HT1080 (cell line): ENCODE measurements at places on chromosomes 3 and 15. TPM values are rescaled to one million over a fixed set of nuclear protein-coding genes. Genes with fewer than 3 reads are reported as not detected.
A peak's percentile ranks its signal among the peaks of the same experiment; 100 is the strongest.

DNA sequence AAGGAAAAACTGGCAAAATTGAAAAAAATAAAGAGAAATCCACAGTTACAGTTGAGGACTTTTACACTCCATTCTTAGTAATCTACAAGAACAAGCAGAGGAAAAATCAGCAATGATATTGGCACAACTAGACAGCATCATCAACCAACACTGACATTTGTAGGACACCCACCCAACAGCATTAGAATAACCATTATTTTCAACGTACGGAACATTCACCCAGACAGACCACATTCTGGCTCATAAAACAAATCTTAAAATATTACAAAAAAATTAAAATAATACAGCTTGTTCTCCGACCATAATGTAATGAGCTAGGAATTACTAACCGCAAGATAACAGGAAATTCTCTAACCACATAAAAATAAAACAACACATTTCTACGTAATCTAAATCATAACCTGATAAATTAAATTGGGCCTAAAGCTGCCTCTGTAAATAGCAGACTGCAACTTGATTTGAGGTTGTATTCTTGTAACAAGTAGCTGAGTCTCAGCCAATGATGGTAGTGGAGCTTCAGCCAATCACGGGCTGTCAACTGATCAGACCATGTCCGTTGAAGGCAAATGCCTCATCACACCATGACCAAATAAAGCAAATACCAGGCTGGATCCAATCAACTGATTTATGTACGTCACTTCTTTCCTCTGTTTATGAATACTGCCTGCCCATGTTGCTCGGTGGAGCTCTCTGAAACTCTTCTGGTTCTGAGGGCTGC is 9.2 kb downstream of the PLSCR4 start:
- DNase-seq, result no peak

DNA sequence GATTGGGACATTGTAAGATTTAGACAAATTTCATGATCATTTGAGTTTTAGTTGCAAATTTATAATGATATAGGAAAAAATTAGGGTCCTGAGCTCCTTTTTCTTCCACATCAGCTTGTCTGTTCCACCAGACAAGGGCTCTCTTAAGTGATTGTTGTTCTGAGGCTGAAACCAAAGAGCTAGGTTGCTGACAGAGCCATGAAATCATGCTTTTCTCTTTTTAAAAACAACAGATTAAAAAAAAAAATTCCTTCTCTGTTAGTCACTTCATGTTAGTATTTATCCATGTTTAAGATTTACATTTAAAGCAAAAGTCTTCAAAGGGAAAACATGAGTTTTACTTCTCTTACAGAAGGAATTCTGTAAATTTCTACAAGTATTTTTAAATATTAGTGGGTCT is 56.8 kb downstream of the ATP2C1 start:
- DNase-seq, result peak; percentile 26

GRCh38 chr3:37149257-37149656 is 25.1 kb downstream of the LRRFIP2 start:
- no peak for DNase-seq

DNA sequence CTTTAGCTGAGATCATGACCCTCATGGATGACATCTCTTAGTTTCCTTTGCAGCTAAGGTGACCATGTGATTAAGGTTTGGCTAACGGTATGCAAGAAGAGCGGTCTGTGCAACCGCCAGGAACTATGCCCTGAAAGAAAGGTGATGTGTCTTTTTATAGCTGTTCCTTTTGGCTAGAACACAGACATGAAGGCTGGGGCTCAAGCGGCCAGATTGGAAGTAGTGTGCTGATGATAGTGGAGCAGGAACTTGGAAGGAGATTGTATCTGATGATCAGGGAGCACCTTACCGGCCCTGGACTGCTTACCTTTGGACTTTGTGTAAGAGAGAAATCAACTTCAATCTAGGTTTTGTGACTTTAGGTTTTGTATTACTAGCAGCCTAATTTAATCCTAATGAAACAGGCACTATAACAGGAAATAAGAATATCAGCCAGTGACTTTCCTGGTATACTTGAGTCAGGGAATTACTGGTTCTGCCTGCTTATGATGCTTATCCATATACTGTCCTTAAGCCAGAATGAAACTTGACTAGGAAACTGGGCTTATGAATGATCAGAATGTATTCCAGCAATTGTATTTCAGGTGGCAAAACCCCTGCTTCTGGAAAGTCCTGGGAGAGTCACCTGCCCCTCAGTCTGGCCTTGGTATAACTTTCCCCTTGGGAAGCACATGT is 164.3 kb upstream of the LRIG1 start:
- DNase-seq, result no peak

- no peak for DNase-seq
Measured at GRCh38 chr15:74788683-74789151, 6.8 kb downstream of the CSK start.

GRCh38 chr3:133937756-133938601 is 42.3 kb upstream of the RAB6B start:
- DNase-seq, result no peak

- peak; percentile 98 for DNase-seq
Measured at GRCh38 chr15:59299929-59300617, 72.6 kb downstream of the MYO1E start.

DNA sequence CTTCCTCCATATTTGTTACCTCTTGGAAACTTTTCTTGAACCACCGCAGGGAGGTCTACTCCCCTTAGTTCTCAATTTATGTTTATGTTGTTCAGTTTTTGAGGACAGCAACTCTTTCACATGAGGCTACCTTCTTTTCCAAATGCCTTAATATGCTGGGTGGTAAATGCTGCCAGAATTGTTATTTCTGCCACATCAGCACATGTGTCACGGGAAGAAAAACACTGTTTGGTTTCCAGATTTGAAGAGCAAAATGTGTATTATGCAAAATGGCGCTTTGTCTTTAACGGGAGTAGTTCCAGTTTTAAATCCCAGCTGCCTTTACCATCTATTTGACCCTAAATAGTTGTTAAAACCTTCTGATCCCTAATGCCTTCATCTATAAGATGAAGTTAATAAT is 606.2 kb upstream of the TBL1XR1 start:
- no peak for DNase-seq

- DNase-seq, result no peak
Measured at GRCh38 chr3:85090495-85090894, 131.7 kb downstream of the CADM2 start.

- no peak for DNase-seq
Measured at GRCh38 chr3:136916223-136916622, 41.6 kb upstream of the IL20RB start.

DNA sequence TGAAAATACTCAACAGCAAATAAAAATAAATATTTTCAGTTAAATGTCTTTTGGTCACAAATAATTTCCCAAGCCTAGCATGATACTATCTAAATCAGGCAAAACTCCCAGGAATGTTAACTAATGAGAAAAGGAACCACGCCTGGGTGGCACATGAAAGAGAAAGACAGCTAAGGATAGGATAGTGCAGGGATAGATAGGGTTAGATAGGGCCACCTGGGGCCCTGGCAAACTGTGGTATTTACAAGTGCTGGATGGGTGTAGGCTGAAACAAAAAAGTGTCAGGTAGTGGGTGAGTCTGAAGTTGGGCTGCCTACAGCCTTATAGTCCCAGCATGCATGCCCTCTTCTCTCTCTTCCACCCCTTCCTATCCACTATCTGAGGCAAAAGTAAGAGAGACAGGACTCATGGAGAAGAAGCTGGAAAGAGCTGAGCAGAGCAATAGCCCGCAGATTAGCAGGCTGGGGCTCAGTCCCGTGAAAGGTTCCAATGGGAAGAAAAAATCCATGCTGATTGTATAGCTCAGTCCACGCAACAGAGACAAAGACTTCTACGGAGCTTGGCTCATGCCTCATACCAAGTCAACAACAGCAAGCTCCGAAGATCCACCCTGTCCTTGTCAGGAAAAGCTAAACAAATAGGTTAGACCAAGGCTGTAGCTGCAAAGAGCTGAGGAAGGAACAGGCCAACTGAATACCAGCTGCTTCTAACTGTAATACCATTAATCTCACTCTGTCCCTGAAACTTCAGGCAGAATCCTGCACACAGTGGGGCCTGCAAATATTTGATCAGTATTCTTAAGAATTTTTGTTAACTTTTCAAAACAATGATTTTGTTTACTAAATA is 342.1 kb upstream of the ATP11B start:
- DNase-seq, result no peak

DNA sequence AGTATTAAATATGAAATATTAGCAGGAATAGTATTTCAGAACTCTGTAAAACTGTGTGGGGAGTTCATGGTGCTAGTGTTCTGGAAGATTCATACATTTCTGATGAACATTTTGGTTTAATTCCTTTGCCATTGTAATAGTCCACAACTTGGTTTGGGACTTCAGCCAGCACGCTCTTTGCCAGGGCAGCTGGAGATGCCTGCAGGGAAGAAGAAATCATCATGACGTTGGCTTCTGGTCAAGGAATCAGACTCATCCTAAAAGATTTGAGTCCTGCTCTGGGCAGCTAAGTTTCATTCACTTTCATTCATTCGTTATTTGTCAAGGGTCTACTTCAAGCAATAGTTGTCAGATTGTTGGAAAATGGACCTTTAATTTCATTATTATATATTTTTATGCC is 32.4 kb upstream of the MRPL3 start:
- DNase-seq, result peak; percentile 39

GRCh38 chr15:62071711-62072308 is 5.0 kb downstream of the C2CD4A start:
- DNase-seq, result no peak

DNA sequence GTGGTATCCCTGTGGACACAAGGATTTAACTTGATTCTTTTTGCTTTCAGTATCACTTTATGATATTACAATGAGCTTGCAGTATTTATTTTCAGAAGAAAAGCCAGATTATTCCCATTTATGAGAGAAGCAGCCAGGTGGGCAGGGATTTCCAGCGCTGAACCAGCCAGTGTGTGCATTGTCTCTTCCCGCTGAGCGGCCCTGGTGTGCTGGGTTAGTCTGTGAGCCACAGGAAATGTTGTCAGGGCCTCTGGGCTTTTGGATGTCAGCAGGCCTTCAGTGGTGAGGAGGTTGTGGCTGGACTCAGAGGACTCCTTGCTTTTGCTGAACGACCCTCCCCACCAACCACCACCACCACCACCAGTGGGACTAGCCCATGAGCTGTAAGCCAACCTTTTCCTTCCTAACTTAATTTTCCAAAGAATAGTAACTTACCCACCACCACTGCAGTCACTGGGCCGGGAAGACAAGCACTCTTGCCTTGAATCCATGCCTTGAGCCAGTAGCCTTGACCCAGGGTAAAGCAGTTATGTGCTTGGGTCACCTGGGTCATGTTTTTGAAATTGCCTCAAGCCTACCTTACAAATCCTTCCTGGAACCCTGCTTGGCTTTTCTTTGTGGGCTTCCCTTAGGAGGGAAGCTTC is 33.1 kb downstream of the FLNB start:
- no peak for DNase-seq

- no peak for DNase-seq
Measured at GRCh38 chr3:191795196-191795595, 334.2 kb downstream of the PYDC2 start.

DNA sequence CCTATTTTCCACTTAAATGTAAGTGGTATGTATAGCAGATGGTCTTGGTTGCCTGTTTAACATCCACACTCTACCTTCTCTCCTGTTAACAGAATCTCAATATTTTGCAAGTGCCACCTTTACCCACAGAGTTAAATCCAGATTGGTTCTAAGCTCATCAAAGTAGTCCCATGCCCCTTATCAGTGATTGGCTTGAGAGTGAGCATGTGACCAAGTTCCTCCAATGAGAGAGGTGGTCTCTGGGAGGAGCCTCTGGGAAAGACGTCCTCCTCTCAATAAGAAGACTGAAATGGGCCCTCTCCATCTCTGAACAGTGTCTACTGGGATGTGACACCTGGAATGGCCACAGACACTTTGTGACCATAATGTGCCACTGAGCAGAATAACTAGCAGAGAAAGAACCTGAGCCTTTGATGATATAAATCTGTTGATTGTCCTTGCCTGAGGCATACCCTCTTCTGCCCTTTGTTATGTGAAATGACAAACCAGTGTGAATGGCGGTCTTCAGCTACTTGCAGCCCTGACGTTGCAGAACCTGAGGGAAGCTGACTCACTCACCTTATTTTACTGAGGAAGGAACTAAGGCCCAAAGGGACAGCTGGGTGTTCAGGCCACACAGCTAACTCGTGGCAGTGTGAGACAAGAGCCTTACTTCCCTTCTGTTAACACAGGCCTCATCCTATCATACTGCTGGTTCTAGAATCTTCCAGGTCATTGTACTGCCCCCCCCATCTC is 42.4 kb upstream of the LARS2 start:
- peak; percentile 7 for DNase-seq

- DNase-seq, result no peak
Measured at GRCh38 chr3:52057812-52058495, 1.6 kb upstream of the DUSP7 start.

DNA sequence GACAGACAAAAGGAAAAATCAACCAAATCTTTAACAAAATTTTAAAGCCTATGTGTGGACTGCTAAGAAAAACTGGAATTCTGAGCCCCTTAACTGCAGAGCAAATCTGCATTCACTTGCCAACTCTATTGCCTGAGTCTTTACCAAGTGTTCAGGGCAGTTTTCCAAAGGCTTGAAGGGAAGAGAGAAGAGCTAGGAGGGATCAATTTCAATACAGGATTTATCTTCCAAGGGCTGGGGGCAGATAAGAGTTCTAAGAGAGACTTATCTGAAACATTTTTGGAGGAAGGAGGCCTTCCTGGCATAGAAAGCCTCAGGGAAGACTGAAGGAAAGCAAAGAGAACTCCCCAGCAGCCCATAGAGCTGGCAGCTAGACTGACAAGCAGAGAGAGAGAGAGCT is 31.4 kb upstream of the LSAMP start:
- no peak for DNase-seq

DNA sequence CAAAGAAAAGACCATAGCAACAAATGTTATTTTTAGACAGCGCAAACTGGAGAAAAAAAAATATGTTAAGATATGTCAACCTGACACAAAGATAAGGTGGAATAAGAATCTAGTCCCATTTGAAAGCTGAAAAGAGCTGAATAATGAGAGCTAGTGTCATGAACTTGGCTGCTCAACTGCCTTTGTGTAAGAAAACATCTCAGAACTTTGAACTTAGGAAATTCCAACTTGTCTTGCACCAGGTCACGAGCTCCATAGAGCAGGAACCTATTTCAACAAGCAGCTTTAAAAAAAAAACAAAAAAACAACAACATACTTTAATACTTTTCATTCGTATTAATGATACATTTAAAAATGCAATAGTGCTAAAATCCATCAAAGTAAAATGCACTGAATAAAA is 79.5 kb downstream of the ZNF280D start:
- DNase-seq, result no peak

DNA sequence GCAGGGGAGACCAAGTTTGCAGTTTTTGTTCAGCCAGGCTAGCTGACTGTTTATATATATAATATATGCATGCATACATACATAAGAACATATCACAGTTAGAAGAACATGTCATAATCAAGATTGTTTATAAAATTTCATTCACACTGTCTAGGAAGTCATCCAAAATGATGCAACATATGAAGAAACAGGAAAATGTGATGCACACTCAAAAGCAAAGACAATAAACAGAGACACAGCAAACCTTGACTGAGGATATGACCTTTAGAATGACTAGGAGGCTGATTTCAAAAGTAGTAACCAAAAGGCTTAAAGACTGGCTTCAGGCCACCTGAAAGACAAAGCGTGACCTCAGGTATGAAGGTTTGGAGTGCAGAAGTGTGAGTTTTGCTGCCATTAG is 166.2 kb upstream of the NDN start:
- no peak for DNase-seq

The LRRC2 gene
- 0.19 and 0.20 TPM in 2 replicates for total RNA-seq

The KBTBD8 gene
- total RNA-seq, result 3.6 and 4.2 TPM in 2 replicates

The TLR9 gene
- total RNA-seq, result not detected in 2 replicates

The ANKUB1 gene
- not detected in 2 replicates for total RNA-seq

The TMEM40 gene
- total RNA-seq, result not detected in 2 replicates

The RBMS3 gene
- total RNA-seq, result 9.9 and 19.6 TPM in 2 replicates

The LRTM1 gene
- not detected in 2 replicates for total RNA-seq

The KY gene
- total RNA-seq, result not detected in 2 replicates

The TICRR gene
- 8.9 and 10.1 TPM in 2 replicates for total RNA-seq

The NUP210 gene
- total RNA-seq, result 0.23 and 0.39 TPM in 2 replicates

The RHOA gene
- total RNA-seq, result 305 and 426 TPM in 2 replicates
